ENCODE measurements at places on chromosomes 7 and 10.

DNA sequence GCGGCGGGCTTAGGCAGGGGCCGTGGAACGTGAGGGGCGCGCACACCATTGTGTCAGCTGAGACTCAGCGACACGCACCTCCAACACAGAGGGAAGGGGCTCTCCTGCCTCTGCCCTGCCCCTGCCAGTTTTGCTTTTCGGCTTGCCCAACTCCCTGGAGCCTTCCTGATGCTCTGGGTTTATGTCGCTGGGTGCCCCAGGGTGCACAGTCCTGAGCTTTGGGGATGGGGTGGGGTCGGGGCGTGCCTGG, 13.3 kb downstream of the TMEM120A start:
- DNase-seq, result no peak

DNA sequence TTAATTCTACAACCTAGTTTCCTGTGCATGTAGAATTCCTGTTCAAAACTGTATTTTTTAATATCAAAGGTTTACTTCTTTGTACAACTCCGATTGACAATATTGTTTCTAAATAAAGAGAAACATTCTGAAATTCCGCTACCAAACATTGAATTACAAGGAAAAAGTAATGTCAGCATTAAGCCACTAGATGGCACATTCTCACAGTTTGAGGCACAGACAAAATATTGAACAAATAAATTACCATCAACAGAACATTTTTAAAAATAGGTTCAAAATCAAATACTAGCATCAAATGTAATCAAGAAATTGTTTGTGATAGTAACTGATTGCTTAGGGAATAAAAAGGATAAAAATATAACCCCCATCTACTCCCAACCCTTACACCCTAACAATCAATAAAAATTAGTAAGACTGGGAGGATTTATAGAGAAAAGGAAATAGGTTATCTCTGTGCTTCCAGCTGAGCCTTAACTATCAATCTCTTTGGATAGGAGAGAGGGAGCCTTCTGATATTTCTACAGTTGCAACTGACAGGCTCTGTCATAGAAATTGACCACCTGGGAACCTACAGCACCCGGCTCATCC, 86.6 kb upstream of the C7orf33 start:
- DNase-seq, result no peak

DNA sequence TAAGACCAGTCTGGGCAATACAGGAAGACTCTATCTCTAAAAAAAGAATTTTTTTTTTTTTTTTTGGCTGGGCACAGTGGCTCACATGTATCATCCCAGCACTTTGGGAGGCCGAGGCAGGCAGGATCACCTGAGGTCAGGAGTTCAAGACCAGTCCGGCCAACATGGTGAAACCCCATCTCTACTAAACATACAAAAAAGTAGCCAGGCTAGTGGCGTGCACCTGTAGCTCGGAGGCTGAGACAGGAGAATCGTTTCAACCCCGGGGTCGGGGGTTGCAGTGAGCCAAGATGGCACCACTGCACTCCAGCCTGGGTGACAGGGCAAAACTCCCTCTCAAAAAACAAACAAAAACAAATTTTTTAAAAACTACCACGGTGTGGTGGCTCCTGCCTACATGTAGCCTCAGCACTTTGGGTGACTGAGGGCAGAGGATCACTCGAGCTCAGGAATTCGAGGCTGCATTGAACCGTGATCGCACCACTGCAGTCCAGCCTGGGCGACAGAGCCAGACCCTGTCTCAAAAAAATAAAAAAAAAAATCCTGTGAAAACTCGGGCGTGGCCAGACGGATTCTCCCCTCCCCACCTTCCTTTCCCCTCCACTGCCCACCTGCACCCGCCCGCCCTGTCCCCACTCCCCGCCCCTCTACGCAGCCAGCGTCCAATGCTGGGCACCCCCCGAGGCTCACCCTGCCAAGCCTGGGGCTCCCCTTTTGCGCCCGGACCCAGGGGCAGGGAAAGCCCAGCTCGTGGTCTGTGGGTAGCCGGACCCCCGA, 745 bp upstream of the ORAI2 start:
- DNase-seq, result no peak

DNA sequence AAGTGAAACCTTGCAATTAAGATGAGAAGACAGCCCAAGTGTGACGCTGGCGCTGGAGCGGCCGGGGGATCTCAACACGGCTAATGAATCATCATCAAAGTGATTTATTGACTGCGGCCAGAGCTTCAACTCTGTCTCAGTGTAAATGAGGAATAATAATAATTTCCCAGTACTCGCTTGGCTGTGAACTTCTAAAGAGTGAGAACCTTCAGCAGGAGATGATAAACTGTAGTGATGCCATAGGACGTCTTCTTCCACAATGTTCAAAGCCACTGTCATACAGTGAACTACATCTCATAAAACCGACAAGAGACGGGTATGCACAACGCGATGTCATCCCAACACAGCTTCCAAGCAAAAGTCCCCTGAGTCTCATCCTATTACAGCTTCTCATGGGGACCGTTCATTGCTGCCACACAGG, 123.6 kb upstream of the NOBOX start:
- DNase-seq, result no peak

DNA sequence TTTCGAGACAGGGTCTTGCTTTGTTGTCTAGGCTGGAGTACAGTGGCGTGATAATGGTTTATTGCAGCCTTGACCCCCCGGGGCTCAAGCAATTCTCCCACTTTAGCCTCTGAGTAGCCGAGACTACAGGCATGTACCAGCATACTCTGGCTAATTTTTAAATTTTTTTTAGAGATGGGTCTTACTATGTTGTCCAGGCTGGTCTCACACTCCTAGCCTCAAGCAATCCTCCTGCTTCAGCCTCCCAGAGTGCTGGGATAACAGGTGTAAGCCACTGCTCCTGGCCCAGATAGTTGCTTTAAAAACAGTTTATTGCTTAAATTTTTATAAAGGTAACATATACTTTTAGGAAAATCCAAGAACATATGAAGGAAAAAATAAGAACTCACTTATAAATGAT, 26.3 kb downstream of the NEURL1 start:
- no peak for DNase-seq
